CD4-positive, CD25-positive, alpha-beta regulatory T cell (primary cell): ENCODE measurements at places on chromosomes 7 and 10. TPM values are rescaled to one million over a fixed set of nuclear protein-coding genes. Genes with fewer than 3 reads are reported as not detected.

DNA sequence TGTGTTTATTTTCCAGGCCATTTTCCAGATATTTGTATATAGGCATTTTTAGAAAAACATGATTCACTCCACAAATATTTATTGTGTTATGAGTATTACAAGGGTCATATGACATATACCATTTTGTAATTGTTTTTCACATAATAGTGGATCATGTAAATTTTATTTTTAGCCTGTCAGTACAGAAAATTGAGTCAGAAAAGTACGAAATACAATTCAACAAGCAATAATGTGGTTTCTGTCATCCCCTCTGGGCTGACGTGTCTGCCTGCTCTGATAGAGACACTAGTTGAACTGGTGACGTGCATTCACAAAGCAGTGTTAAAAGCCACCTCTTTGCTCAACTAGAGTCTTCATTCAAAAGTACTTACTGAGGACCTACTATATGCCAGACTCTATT lies 97.9 kb upstream of the STEAP1B start:
- DNase-seq = no peak

RAB19 gene
- 6.7 TPM for total RNA-seq

DNA sequence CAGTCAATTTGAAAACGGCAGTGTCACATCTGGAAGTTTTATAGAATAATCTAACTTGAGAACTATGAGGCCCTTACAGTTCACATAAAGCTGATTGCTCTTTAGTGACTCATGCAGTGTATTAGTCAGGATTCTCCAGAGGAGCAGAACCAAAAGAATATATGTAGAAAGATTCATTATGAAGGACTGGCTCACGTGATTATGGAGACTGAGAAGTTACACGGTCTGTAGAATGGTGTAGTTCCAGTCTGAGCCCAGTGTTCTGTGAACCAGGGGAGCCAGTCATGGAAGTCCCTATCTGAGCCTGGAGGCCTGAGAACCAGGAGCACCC lies 21.5 kb downstream of the RBM33 start:
- no peak for DNase-seq

GRCh38 chr10:128480601-128481000 lies 354.4 kb upstream of the MKI67 start:
- DNase-seq = no peak

DNA sequence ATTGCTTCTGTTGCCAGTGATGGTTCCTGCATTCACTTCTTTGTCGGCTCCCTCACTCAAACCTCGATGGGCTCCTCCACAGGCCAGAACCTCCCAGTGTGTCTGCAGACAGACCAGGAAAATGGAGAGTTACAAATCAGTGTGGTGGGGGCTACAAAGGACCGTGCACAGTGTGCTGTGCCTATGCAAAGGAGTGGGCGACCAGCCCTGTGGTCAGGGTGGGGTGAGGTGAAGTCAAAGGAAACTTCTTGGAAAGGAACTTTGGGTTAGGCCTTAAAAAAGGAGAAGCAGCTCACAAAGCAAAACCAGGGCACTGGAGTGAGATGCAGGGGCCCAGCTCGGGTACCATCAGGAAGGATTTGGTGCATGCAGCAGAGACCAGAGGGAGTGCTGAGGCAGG lies 304.3 kb upstream of the ZMIZ1 start:
- DNase-seq = no peak
